Astrocyte of the hippocampus (primary cell): ENCODE measurements at places on chromosomes 12 and 14.

- DNase-seq = no peak
Measured at GRCh38 chr14:57501039-57501557, 7.4 kb upstream of the CCDC198 start.

DNA sequence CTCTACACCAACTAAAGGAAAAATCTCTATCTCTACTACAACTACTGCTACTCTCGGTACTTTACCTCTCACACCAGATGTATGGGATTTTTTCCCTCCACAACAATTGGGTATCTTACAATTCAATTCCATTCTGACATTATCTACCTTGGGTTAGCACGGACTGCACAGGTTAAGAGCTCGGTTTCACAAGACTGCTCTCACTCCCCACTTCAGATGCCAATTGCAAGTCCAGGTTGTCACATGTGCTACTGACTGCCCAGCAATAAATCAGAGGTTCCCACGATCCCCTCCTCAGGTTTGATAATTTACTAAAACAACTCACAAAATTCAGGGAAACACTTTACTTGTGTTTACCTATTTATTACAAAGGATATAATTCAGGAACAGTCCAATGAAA, 58.0 kb downstream of the OVCH1 start:
- no peak for DNase-seq

- DNase-seq = no peak
Measured at GRCh38 chr14:65373016-65373670, 39.4 kb upstream of the FUT8 start.

- DNase-seq = peak; percentile 47
Measured at GRCh38 chr14:61247935-61248334, 33.2 kb downstream of the TMEM30B start.

DNA sequence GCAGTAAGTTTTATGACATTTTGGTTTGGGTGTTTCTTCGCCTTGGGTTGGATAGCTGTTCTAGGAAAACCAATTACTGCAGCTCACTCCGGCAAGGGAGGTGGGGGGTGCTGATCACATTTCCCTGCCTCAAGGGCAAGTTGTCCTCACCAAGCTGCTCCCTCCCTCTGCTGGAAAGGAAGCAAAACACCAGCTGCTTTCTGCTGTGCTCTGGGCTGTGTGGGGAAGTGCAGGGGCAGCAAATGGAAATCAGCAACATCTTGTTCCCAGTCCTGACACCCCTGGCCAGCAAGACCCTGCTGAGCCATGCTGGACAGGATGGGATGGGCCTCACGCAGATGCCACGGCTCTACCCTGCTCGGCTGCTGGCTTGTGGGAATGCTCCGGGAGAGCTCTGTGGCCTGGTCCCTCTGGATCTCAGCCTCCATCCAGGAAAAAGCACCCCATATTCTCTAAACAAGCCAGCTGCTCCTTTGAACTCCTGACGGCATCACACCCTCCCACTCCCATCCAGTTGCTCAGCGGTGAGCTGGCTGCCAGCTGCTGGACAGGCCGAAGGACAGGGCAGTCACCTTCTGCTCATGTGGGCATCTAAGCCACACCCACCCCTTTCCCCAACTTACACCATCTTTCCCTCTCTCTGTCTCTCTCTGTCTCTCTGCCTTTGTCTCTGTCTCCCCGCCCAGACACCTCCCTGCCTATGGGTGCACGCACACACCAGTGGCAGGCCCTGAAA, 52.4 kb upstream of the EIF5 start:
- DNase-seq = peak; percentile 49

- no peak for DNase-seq
Measured at GRCh38 chr14:91837076-91837475, 30.3 kb downstream of the TC2N start.

- DNase-seq = no peak
Measured at GRCh38 chr14:99589651-99590530, 14.1 kb downstream of the CCDC85C start.

DNA sequence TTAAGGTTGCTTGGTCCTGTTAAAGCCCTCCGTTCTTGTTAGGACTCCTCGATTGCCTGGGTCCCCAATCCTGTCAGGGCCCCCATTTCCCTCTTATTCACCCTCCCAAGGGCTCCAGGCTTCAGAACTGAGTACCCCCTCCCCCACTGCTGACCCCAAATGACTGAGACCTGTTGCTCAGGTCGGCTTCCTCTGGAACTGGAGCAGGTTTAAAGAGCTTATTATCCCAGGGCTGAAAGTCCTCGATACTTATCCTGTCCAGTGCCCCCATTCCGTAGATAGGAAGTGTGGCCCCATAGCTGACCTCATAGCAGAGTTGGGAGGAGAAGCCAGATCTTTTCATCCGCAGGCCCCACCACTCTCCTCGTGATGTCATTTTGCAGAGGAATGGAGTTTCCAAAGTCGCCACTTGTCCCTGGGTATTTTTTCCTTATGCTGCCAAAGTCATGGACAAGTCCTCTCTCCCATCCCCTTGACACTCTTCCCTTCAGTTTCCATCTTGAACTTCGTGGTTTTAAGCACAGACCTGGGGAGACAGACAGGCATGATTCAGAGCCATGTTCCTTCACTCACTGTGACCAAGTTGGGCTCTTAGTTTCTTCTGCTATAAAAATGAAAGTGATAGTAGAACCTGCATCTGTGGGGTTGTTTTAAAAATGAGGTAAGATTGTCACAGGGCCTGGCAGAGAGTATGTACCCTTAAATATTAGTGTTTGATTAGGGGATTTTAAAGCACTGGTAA, 1.2 kb downstream of the USP30 start:
- DNase-seq = no peak

DNA sequence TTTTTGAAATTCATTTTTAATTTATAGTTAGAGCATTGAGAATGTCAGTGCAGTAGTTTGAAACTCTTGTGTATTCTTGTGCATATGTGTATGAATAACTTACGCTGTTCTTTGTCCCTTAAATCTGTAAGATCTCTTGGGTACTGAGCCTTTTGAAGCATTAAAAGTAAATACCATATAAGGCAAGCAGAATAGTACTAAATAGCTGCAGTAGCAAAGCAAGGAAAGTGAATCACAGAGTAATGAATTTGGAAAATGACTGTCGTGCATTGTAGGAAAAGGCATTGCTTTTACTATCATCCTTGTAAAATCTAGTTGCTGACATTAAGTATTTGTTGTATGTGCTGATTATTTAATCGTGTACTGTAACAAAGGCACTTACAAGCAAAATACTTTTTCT, 12.1 kb downstream of the CNOT2 start:
- DNase-seq = peak; percentile 50

DNA sequence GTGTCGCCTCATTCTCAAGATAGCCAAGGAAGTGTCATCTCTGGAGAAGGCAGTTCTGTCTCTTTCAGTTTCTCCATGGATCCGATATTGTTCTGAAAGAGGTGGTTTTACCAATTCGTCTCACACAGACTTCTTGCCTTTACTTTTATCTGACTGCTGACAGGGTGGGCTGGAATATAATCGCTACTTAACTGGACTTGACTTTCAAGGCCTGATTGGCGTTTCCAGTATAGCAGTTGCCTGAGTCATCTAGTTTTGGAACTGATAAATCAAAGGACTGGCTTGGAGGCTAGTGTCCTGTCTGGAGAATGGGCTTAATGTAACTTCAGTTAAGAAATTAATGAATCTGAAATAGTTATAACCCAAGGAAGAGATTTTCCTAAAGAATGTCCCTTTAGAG, 21.6 kb downstream of the PRKCH start:
- no peak for DNase-seq

- no peak for DNase-seq
Measured at GRCh38 chr12:10759657-10760056, 36.5 kb upstream of the YBX3 start.

GRCh38 chr14:38419579-38419978, 163.7 kb upstream of the CLEC14A start:
- peak; percentile 53 for DNase-seq

DNA sequence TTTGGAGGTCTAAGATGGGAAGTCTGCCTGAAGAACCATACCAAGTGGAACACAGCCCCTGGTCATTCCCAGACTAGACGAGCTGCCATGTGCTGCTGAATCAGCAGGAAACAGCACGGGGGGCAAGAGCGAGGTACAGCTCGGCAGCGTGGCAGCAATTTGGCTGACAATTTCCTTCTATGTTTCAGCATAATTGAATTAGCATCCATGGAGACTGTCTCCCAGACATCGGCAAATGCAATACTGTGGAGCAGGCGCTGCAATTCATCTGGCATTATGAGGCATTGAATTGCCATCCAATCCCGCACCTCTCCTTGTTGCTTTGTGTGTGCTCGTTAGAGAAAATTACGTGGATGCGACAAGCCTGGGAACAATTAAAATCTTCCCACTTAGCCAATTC, 46.0 kb upstream of the CCDC60 start:
- no peak for DNase-seq

GRCh38 chr12:131100031-131100674, 146.4 kb downstream of the ADGRD1 start:
- no peak for DNase-seq

DNA sequence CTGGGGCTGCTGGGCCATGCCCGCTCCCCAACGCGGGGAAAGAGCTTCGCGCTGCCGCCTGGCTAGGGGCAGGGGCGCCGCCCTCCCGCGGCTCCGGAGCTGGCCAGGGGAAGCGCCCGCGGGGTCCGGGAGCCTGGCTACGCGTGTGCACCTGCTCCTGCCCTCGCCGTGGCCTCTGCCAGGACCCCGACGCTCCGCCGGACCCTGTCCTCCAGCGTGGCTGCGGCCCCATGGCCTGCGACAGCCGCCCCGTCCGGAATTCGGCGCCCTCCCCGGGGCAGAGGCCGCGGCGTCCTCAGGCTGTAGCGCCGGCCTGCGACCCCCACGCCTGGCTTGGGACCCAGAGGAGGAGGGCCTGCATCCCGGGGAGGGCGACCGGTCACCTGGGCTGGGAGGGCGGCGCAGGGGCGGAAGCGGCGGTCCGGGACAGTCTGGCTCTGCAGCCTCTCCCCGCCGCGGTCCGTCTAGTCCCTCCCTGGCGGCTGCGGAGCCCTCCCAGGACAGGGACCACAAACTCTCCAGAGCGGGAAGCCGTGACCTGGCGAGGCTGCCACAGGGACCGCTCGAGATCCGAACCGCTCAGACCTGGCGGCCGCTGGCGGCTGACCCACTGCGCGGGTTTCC, 85.6 kb downstream of the ALG10 start:
- no peak for DNase-seq

- DNase-seq = no peak
Measured at GRCh38 chr12:48336061-48336460, 14.7 kb downstream of the ZNF641 start.

DNA sequence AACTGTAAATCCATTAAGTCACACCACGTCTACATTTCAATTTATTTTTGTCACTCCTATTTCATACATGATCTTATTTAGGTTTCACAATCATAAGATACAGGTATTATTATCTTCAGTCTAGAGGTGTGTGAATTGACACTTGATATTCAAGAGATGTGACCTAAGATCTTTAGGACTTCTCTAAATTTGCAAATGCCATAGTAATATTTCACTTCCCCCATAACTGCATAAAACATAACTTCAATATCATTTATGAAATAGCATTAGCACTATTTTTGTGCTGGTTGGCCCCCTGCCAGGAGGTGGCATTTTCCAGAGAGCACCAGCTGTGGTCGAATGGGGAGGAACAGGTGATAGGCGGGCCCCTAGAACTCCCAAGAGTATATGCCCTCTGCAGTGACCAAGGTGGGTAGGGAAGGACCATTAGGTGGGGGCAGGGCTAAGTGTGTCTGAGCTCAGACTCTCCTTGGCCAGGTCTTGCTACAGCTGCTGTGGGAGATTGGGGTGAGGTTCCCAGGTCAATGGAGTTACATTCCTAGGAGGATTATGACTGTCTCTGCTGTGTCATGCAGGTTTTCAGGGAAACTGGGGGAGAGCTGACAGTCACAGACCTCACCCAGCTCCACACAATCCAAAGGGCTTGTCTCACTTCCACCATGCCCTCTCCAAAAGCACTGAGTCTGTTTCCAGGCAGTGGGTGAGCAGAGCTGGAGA, 49.2 kb upstream of the ERGIC2 start:
- no peak for DNase-seq

DNA sequence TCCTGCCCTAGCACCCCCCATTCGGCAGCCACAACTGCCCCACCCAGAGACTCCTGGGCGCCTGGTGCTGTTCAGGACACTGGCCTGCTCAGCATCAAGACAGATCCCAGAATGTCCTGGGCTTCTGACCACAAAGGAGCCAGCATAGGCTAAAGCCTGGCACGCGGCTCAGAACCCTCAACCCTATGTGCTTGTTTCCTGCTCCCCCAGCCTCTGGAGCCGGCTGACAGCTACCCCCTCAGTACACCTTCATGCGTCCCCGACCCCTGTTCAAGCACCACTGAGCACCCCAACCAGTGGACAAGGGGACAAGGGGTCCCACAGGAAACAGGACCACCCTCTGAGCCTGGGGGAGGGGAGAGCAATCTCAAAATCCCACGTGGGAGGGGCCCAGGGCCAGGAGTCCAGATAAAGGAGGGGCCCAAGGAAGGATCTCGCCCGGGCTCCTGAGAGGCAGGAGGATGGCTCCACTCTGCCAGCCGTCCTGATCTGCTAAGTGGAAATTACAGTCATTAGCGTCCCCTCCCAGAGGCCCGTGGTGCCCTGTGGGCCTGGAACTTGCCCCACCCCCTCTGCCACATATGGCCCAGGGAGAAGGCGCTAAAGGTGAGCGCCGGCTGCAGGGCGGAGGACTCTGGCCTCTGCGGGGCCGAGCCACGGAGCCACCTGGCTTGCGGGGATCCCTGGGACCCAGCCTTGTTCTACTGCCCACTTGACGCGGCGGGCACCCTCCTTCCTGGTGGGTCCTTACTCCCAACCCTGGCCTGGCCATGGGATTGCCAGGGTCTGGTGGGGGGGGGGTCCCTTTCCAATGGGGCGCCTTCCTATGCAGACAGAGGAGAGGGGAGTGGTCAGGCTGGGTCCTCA, 27.2 kb upstream of the GPR132 start:
- peak; percentile 58 for DNase-seq

- no peak for DNase-seq
Measured at GRCh38 chr12:1173781-1174617, 183.0 kb downstream of the ERC1 start.

GRCh38 chr12:59077575-59078426, 157.5 kb upstream of the LRIG3 start:
- no peak for DNase-seq

GRCh38 chr12:130523208-130523607, 185.5 kb downstream of the PIWIL1 start:
- no peak for DNase-seq

DNA sequence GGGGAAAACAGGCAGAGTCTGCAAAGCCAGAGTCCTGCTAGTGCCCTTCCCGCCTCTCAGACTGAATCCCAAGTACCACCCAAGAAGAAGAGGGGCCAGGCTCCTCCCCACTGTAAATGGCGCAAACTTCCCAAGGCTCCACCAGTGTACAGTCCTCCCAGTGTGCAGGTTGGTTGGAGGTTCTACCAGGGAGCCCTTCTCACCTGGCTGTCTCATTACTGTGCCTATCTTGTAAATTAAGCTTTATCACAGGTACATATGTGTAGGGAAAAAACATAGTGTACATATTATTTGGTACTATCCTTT, 189.7 kb downstream of the FSCB start:
- peak; percentile 1 for DNase-seq

DNA sequence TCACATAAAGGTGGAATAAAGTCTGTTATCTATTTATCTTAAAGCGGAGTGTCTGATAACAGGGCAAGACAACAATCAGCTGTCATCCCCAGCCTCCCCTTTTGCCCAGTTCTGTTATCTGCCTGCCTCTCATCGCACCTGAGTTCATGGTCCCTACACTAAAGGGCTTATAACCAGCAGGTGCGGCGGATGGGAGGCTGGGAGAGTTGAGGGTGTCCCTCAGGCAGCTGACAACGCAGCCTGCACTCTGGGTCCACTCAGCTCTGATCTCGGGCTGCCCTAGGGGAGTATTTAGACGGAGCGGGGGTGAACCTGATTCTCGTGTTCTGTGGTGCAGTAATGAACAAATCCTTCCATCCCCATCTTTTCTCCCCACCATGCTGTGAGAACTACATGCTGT, 34.0 kb upstream of the JDP2 start:
- DNase-seq = no peak
